ENCODE measurements at places on chromosomes 2 and 18.

DNA sequence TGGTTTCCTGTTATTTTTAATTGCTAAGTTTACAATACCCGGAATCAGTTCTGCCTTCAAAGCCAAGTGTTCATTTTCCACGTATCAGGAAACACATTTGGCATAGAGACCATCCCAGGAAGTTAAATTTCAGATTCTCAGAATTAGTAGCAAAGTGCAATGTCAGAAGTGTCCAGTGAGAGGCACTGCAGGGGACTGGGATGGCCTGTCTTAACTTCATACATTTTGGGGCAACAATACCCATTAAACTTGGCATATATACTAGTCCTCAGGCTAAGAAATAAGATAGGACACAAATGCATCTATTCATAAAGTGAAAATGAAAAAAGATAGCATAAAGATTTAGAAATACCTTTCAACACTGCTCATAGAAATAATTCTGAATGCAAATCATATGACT is 1.5 kb upstream of the IL1RL2 start:
- no peak for DNase-seq

DNA sequence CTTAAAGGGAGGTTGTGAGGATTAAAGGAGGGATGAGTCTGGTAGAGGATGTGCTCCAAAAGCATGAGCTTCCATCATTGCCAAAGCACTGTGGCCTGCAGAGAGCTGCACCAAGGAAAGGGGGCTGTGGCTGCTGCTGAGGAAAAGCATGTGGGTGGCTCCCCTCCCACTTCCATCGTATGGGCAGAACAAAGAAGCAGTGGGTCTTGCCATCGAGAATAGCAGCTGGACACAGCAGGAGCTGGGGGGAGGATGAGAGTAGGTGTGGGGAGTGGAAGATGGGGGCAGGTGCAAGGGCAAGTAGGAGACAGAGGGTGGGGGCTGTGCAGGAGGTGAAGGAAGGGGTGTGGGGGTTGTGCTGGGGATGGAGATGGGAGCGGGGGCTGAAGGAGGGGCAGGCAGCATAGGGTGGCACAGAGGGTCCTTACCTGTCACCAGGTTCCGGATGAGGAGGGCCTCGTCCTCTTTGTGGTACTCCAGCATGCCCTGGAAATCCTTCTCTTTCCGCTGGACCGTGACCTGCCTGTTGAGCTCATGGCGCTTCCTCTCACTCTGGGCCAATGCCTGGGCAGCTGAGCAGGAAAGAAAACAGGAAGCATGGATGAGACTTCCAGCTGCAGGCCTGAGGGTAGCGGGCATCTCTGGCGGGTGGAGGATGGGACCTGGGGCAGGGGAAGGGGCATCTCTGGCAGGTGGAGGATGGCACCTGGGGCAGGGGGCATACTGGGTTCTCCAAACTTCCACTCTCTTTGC is 33.6 kb upstream of the ACAA2 start:
- no peak for DNase-seq

GRCh38 chr2:142280831-142281230 is 150.0 kb upstream of the LRP1B start:
- DNase-seq, result no peak

DNA sequence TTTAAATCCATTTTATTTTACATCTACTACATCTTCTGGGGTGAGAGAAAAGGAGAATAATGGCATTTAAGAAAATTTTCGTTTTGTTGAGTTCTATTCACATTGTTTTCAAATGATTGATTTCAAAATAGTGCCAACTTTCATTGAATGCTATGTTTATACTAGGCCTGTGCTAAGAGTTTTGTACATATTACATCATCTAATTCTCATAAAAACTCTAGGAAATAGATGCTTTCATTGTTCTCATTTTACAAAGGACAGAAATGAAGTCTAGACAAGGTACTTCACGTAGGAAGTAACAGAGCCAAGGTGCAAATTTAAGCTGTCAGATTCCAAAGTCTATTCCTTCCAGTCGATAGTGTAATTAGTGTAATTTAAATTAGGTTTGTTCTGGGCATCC is 402.8 kb upstream of the UBE2E3 start:
- DNase-seq, result no peak

DNA sequence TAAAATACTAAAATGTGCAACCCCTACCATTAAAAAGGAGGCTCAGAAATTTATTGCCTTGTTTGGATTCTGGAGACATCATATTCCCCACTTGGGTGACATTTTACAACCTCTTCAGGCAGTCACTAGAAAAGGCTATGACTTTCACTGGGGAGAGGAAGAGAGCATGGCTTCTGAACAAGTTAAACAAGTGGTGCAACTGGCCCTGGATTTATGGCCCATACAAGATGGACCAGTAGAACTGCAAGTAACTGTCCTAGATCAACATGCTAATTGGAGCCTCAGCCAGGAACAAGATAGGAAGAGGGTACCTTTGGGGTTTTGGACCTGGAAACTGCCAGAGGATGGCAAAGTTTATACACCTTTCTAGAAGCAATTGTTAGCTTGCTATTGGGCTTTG is 4.0 kb upstream of the DSG2 start:
- no peak for DNase-seq

DNA sequence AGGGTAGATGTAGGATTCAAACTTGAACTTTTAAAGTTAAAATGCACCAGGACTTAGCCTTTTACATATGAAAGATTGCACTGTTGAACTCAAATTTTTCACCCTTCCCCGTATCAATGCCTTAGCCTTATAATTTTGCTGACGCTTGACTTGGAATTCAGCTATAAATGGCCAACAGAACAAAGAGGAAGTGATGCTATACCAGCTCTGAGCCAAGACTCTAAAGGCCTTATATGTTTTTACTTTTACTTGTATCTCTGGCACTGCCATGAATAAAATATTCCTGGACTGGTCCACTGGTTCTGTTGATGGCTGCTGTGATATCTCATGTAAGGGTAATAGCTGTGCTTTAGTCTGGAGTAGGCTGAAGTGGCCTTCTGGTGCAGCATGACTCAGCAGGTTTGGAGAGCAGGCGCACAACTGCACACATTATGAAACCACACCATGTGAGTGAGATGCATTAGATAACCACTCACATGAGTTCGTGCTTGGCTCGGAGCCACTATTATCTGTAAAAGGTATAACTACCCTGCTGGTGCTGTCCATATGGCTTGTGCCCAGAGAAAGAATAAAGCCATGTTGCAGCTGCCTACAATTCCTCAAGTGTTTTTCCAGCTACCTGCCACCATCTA is 8.4 kb upstream of the IER3IP1 start:
- DNase-seq, result no peak

DNA sequence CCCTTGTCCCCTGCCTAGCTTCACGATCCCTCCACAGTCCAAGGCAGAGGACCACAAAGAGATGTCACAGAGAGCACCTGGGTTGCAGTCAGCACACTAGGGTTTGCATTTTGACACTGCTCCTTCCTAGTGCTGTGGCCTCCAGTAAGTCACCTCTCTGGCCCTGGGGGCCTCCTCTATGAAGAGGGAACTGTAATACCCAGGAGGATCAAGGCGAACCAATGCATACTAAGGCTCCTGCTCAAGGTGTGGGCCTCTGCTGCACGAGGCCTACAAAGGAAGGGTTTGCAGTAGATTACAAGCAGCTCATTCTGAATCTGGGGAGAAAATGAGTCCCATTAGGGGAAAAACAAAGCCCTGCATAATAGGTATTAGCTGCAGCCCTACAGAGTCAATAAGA is 72.3 kb upstream of the FZD7 start:
- no peak for DNase-seq

GRCh38 chr2:119650846-119651370 is 28.1 kb upstream of the TMEM177 start:
- no peak for DNase-seq

DNA sequence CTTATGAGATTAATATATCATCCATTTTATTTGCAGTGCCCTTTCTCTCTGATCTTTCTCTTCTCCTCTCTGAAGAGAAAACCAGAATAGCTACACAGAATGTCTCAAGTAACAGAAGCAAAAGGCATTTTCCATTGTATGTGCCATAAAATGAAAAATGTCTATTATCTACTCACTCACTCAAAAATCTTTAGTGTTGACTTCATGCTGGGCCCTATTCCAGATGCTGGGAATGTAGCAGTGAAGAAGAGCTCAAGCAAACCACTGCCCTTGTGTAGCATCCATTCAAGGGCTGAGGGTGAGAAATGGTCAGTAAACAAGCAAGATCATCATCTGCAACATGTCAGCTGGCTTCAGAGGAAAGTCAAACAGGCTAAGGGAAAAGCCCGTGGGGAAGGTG is 427.7 kb downstream of the METTL4 start:
- DNase-seq, result no peak

DNA sequence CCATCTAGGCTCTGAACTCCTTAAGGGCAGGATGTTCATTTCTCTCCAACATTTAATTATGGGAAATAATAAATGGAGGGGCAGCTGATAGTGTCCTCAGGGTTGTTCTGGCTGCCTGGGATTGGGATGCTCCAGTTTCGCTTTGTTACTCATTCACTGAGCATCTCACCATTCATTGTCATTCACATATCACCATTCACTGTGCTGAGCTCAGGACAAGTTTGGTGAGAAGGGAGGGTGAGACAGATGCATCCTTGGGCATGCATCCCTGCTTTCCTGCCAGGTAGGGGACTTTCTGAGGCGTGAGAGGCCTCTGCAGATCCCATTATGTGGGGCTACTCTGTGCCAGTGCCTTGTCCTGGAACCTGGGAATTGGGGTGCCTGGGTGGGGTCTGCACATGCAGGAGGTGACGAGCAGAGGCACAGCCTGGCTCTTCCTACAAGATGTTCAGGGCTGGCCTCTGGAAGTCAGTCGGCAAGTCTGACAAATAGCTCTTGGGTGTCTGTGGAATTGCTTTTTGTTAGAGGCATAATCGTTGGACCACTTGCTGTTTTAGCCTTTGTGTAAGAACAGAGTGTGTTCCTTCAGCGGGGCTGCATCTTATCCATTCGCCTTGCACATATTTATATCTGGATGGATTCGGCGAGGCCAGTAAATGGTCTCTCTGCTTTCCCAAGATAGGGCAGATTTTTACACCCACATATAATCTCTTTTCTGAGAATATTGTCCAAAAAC is 323.2 kb upstream of the THSD7B start:
- no peak for DNase-seq

DNA sequence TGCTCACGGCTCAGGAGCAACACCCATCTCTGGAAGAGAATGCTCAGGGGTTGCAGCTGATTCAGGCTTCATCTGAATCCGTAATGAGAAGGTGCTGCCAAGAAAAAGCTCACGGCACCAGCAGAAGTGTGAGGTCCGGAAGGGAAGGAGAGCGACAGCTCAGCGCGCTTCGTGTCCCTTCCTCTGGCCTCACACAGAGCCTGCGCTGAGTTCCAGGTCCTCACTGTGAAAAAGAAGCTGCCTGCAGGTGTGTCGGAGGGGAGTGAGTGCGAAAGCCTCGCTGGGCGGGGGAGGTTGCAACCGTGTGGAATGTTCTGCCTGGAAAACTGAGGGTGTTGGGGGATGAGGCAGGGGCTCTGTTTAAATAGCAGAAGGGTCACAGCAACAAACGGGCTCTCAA is 76.2 kb upstream of the TWIST2 start:
- DNase-seq, result no peak

DNA sequence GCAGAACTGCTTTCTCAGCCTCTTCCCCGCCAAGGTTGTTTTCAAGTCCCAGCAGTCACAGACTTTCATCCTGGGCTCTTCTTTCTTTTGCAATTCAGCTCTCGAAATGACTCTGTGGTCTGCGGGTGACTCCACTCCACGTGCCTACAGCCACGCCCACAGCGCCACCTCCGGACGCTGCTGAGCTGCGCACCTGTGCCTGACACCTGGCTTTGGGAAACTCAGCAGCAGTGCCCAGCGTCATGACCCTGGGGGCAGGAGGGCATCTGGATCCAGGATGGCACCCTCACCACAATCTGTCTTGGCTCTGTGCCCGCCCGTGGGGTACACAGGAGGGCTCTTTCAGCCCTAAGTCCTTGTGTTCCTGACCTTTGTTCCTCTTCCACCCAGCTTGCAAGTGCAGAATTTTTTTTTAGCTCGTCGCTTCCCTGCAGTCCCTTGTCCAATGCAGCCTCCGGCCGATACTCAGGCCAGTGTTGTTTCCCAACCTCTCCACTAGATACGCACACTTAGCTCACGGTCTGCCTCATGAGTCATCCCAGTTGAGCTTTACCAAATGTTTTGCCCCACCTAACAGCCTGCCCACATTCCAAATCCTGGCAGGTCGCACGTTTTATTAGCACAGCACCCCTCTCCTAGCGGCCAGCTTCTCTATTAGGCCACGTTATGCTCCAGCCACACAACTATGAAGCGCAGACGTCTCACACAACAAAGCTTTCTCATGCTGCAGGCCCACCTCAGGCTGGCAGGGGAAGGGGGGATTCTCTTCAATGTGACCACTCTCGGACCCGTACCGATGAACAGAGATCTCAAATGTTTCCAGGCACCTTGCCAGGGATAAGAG is 6.5 kb upstream of the CAPN10 start:
- DNase-seq, result peak; percentile 61

DNA sequence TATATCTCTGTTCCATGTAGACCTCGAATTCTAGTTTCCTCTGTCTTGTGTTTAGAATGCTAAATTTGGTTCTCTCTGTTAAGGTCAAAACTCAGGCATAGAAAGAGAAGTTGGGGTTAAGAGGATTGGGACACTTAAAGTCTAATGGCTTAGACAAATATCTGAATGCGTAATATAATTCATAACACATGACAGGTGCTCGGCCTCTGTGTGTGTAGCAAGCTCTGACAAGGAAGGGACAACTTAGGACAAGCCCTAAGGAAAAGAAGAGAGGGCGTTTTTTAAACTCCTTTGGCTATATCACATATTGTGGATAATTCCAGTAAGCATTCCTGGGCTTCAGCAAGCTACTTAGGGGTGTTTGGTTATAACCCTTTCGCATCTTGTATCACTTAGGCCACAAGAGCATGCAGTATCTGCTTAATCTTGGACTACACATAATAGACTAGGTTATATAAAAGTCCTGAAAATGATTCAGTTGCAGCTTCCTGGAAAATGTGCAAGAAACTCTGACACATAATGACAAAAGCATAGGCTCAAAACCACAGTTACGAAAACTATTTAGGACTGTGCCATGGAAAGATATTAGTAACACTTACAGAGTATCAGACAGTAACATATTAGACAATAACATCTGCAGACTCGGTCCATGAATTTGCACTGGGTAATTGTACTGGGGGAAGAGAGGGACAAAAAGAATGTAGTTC is 16.1 kb upstream of the CREB1 start:
- no peak for DNase-seq

GRCh38 chr18:34651586-34652369 is 58.3 kb upstream of the DTNA start:
- no peak for DNase-seq

DNA sequence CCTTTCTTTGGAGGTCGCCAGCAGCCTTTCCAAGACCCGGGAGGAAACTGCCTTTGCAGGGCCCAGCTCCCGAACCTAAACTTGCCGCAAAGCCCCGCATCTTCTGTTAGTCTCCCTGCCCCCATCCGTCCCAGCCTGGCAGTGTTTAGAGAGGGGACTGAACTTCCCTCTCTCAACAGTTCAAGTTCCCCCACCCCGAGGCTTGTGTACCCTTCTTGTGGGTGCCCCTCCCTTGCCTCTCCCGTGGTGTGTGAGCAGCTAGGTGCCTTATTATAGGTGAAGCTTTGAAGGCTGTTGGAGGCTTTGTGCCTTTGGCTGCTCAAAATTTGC is 1.4 kb downstream of the LBH start:
- no peak for DNase-seq

GRCh38 chr18:21100146-21100545 is 11.5 kb downstream of the ROCK1 start:
- no peak for DNase-seq

- DNase-seq, result no peak
Observed at GRCh38 chr2:191670076-191670475, 7.9 kb upstream of the NABP1 start.
